ENCODE measurements at places on chromosomes 5 and 9.

DNA sequence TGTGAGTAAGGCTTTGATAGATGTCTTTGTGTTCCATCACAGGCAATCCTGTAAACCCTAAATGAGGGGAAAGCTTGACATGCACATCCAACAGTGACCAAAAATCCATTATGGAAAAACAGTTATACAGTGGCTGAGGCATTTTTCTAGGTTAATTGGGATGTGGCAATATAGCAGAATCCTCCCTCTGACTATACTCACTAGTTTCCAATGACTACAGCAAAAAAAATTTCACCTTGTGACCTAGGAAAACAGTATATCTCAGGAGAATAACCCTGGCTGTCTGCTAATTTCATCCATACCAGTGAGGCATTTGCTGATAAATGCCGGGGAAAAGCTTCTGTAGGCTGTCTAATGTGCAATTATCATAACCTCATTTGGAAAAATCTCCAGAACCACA is 49.9 kb upstream of the SNCAIP start:
- no peaks in the 10 kb centered on the region for H3K27me3 ChIP-seq
- H3K27ac ChIP-seq = no peak overlapping the region
- no peak overlapping the region for H3K4me3 ChIP-seq

- no peaks in the 10 kb centered on the region for H3K27me3 ChIP-seq
- no peaks in the 10 kb centered on the region for H3K36me3 ChIP-seq
- H3K27ac ChIP-seq = no peak overlapping the region
- no peak for DNase-seq
Observed at GRCh38 chr5:58484505-58484904, 6.7 kb upstream of the GAPT start.

GRCh38 chr5:33272288-33272687 is 168.5 kb upstream of the TARS1 start:
- H3K27me3 ChIP-seq = no peaks in the 10 kb centered on the region
- no peaks in the 10 kb centered on the region for H3K4me1 ChIP-seq
- no peak for DNase-seq
- no peak overlapping the region for H3K4me3 ChIP-seq

DNA sequence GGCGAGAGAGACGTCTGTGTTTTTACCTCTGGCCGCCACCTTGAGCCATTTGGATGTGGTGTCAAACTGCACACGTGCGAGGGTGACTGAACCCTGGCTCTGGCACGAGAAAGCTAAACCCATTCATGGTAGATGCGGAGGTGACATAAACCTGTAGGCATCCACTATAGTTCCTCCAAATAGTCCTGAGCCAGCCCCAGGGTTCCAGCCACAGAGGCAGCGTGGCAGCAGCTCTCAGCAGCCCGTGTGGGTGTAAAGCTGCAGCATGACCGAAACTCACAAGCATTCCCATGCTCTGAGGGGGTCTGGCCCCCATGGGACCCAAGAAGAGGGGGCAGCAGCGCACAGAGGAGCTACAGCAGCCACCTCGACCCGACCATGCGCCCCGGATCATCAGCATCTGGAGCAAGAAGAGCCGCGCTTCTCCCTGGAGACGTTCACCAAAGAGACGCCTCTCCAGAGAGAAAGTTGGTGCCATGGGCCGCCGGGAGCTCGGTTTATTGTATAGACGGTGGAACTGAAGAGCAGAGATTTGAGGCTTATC is 303.8 kb upstream of the IRX4 start:
- H3K27ac ChIP-seq = no peak overlapping the region
- no peaks in the 10 kb centered on the region for H3K4me1 ChIP-seq
- no peak overlapping the region for H3K4me3 ChIP-seq
- no peak for DNase-seq
- H3K36me3 ChIP-seq = no peaks in the 10 kb centered on the region

DNA sequence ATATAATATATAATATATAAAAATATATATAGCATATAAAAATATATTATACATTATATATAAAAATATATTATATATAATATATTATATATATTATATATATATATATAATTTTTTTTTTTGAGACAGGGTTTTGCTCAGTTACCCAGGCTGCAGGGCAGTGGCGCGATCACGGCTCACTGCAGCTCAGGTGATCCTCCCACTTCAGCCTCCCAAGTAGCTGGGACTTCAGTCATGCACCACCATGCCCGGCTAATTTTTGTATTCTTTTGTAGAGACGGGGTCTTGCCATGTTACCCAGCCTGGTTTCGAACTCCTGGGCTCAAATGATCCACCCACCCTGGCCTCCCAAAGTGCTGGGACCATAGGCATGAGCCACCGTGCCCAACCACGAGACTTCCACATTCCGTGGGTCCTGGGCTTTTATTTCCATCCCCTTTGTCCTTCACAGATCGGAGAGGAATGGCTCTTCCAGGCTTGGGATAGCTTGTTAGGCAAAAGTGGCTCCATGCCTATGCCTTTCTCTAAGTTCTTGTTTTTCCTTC is 62.0 kb upstream of the IER5L start:
- DNase-seq = no peak
- H3K4me3 ChIP-seq = no peak overlapping the region
- H3K36me3 ChIP-seq = no peaks in the 10 kb centered on the region
- H3K27me3 ChIP-seq = no peaks in the 10 kb centered on the region
- H3K4me1 ChIP-seq = peaks cover 29% of the 10 kb centered on the region

- no peaks in the 10 kb centered on the region for H3K36me3 ChIP-seq
- no peak for DNase-seq
- H3K27ac ChIP-seq = no peak overlapping the region
- no peaks in the 10 kb centered on the region for H3K27me3 ChIP-seq
- peaks cover 26% of the 10 kb centered on the region for H3K4me1 ChIP-seq
Observed at GRCh38 chr9:79868567-79869189, 296.9 kb downstream of the TLE4 start.

DNA sequence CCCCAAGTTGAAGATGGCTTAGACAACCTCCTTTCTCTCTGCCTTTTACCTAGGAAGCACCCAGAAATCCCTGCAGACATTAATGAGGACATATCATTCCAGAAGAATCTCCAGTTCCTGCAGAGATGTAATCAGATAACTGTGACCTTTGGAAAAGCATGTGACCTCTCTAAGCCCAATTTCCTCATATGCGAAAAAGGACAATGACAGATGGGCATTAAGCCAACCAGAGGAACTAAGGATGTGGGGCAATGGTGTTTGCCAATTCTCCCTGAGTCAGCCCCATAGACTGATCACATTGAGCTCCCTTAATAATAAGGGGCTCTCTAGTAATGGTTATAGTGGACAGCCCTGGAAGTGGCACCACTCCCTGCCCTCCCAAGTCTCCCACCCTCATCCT is 10.1 kb upstream of the FOXI1 start:
- DNase-seq = no peak
- no peaks in the 10 kb centered on the region for H3K36me3 ChIP-seq
- H3K27ac ChIP-seq = no peak overlapping the region
- no peaks in the 10 kb centered on the region for H3K27me3 ChIP-seq
